ENCODE measurements at places on chromosomes 11 and 22.

GRCh38 chr11:64799623-64800302, 3.3 kb downstream of the MAP4K2 start:
- DNase-seq, result no peak

DNA sequence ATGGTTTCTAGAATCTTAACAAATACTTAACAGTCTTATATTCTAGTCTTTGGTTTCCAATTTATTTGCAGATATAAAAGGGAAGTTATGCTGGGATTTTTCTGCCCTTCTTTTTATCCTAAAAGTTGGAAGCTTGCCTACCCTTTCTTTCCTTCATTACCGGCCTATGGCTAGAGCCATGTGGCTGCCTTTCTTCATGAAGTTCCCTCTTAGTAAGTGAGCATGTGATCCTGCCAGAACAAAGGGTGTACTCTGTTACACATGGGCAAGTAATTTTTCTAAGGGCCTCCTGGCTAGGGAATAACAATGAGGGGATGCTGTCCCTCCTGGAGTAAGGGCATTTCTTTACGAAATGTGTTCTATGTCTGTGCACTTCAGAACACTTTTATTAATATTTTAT, 252.1 kb upstream of the PITPNB start:
- no peak for DNase-seq

DNA sequence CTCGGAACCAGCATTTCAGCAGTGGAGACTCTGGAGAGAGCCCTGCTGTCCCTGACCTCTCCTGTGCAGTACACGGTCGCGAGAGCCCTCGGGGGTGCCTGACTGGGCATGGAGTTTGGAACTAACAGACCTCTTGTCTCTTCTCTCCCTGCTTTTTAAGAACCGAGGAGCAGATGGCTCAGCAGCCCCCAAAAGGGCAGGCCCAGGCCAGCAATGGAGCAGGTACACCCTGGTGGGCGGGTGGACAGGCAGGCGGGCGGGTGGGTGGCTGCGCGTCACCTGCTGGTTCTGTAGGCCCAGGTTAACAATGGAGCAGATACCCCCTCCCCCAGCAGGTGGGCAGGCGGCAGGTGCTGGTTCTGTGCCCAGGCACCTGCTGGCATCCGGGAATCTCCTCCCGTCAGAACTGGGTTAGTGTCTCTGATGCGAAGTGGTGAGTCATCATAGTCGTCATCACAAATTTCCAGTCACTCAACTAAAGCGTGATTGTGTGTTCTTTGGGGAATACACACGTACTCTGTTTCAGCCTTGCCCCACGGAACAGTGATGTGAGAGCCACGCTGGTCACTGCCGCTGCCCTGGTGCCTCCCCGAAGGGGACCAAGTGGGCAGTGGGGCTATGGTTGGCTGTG, 41.1 kb downstream of the GRAMD4 start:
- peak; percentile 91 for DNase-seq

- DNase-seq, result no peak
Measured at GRCh38 chr11:98564233-98564632, 456.5 kb upstream of the CNTN5 start.

- DNase-seq, result no peak
Measured at GRCh38 chr11:85795712-85796487, 15.0 kb downstream of the SYTL2 start.

DNA sequence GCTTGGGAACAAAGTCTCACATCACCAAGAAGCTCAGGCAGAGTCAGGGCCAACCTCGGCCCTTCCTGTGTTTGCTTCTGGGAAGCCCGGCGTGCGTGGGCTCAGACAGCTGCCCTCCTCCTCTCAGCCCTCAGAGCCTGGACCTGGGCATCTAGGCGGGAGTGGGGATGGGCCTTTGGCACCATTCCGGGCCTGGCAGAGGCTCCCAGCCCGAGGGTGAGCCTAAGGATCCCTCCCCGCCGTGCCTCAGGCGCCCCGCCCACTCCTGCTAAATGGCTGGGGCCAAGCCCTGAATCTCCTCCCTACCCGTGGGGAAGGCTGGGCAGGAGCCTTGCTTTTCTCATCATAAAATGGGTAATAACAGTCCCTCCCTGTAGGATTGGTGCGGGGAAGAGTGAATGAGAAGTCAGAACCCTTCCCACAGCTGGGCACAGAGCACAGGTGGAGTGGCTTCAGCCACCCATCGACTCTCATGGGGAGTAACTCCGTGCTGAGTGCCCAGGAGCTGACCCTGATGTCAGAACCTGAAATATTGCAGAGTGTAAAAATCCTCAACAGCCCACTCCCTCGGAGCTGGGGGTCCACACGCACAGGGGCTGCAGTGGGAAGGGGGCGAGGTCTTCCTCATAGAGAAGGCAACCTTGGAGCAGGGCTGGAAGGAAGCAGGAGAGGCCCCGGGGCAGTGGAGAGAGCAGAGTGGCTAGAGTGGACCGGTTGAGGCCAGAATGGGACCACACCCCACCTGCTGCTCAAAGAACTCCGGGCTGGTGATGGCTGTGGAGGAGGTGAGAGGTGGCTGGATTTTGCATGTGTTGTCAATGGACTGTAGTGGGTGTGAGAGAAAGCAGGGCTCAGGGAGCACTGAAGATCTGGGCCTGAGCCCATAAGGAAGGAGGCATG, 18.8 kb upstream of the CDKN1C start:
- DNase-seq, result no peak

GRCh38 chr11:124867700-124868099, 2.5 kb downstream of the ROBO3 start:
- peak; percentile 42 for DNase-seq

- DNase-seq, result no peak
Measured at GRCh38 chr11:12058425-12059115, 50.1 kb upstream of the DKK3 start.

GRCh38 chr22:39430576-39431150, 26.1 kb upstream of the MGAT3 start:
- DNase-seq, result no peak

GRCh38 chr22:31449506-31449905, 40.1 kb downstream of the EIF4ENIF1 start:
- DNase-seq, result no peak

- DNase-seq, result no peak
Measured at GRCh38 chr22:41362615-41363014, 19.1 kb upstream of the TEF start.

DNA sequence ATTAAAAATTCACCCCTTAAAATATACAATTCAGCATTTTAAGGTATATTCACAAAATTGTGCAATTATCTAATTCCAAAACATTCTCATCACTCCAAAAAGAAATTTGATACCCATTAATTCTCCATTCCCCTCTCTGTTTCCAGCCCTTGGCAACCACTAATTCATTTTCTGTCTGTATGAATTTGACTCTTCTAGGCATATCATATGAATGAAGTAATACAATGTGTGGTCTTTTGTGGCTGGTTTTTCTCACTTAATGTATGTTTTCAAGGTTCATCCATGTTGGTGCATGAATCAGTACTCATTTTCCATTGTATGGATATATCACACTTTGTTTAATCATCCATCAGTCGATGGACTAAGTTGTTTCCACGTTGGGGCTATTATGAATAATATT, 29.0 kb upstream of the ACCSL start:
- DNase-seq, result no peak

- no peak for DNase-seq
Measured at GRCh38 chr11:9208726-9209501, 56.2 kb downstream of the DENND5A start.

- no peak for DNase-seq
Measured at GRCh38 chr11:100525635-100526034, 161.5 kb upstream of the ARHGAP42 start.

DNA sequence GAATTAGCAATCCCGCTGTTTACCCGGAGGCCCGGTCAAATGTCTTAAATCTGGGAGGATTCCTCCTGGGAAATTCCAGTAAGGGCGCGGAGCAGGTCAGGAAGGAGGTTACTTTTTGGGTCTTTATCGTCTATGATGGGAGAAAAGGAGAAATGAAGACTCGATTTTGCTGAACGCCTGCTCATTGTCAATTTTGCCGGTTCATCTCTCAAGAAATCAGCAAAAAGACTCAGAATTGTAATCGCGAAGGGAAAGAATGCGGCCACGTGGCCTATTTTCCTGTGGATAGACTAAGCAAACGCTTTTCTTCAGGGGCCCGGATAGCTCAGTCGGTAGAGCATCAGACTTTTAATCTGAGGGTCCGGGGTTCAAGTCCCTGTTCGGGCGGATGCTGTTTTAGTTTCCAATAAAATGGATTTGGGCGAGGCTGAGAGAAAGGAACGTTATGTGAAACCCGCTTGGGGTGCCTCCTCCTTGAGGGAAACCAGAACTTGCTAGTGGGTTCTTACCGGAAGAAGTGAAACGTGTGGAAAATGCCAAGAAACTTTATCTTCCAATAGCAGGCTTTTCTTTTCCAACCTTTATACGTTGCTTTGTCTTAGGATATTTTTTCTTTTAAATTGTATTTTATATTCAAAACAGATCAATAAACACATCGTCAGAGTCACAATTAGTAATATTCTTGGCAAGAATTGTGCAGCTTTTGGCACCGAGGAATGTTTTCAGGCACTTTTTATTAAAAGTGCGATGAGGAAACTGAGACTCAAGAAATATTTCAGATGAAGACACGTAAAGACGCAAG, 45.0 kb downstream of the OR4D9 start:
- DNase-seq, result peak; percentile 39

Data from SHP77 (cell line).